Activated gamma-delta T cell treated with anti-CD3 and anti-CD28 coated beads, Interleukin-2, amount 50 U/mL, for 16 hours (primary cell): ENCODE measurements at places on chromosomes 11 and 22.

DNA sequence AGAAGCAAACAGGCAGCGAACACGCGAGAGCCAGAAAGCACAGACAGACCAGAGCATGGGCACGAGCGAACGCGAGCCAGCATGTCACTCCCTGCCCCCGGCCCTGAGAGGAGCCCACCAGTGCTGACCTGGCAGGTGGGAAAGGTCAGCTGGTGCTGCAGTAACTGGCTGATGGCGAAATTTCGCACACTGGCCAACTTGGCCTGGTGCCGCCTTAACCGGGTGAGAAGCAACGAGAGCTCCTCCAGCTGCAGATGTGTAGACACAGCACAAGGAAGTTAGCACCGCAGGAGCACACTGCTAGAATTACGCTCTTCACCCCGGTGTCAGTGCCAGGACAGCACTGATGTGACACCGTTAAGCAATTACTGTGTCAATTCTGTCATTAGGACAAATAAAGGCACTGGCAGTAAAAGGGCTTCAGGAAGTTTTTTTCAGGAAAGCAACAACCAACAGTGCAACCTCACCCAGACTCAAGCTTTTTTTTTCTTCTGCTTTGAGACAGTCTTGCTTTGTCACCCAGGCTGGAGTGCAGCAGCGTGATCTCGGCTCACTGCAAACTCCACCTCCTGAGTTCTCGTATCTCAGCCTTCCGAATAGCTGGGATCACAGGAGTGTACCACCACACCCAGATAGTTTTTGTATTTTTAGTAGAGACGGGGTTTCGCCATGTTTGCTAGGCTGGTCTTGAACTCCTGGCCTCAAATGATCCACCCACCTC is 76.8 kb downstream of the C11orf58 start:
- no peak for DNase-seq

DNA sequence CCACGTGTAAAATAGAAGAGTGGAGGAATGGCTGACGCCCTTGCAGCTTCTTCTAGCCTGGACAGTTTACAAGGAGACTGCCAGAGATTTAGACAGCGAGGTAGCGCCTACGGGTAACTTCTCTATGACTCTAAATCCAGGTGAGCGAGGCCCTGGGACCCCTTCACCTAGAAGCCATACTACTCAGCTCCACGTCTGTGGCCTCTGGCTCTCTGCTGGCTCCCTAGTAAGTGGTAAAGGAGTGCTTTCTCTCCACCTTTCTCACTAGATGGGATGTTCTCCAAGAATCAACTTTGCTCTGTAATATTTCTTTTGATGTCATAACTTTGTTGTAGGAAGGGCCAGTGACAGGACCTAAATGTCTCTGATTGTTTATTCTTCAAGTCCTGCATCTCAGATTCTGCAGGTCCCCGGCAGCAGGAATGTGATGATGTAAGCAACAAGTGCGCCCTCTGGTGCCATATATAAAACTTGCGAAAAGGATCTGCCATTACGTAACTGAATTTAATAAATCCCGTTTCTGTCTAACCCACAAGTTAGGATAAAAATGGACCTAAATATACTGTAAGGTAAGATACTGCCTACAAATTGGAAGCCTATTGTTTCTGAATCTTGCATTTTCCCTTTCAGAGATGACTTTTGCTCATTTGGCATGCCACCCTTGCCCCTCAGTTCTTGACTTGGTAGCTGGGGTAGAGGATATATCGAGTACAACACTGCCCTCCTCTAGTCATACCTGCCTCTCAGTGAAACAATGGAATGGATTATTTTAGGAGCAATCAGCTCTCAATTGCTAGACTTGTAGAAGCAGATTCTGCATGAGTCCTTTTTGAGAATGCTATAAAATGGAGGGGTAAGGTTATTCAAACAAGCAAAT is 11.0 kb upstream of the PTPN5 start:
- DNase-seq = no peak

- DNase-seq = peak; percentile 24
These were observed 189.3 kb downstream of the DBX1 start for GRCh38 chr11:19970944-19971343.

DNA sequence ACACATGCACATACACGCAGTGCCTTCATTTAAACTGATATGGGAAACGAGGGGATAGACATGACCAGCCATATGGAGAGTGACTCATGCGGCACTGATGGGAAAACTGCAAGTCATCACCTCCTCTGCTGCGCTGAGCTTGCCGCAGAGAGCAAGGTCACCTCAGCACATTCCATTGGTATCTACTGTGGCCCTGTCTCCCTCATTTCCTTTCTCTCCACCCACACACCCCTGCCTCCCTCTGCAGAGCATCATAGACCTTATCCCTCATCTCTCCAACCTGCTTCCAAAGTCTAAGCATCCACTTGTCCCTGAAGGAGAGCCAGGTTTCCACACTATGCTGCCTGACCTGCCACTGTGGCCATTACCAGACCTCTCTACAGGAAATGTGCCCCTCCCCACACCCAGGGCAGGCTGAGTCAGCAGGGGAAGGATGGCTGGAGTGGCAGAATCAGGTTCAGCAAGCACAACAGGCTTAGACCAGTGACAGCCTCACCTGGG is 116.9 kb upstream of the SNX19 start:
- DNase-seq = no peak

DNA sequence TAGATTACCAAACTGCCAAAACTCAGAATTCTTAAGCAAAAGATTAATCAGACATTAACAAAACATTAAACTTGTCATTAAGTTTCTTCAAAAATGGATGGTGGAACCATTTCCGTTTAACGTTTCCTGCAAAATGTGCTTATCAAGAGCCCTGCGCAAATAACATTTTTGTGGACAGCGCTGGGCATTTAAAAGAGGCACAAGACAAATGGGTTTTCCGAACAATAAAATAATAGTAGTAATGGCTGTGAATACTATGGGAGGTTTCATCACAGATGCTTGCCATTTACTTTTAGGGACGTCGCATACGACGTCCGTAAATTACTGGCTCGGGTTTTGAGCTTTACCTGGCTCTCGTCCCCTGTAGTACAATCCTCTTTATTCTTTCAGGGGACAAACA is 1.1 kb downstream of the NPAT start:
- no peak for DNase-seq

- DNase-seq = no peak
These were observed 88.8 kb downstream of the PDHX start for GRCh38 chr11:35005141-35005780.

DNA sequence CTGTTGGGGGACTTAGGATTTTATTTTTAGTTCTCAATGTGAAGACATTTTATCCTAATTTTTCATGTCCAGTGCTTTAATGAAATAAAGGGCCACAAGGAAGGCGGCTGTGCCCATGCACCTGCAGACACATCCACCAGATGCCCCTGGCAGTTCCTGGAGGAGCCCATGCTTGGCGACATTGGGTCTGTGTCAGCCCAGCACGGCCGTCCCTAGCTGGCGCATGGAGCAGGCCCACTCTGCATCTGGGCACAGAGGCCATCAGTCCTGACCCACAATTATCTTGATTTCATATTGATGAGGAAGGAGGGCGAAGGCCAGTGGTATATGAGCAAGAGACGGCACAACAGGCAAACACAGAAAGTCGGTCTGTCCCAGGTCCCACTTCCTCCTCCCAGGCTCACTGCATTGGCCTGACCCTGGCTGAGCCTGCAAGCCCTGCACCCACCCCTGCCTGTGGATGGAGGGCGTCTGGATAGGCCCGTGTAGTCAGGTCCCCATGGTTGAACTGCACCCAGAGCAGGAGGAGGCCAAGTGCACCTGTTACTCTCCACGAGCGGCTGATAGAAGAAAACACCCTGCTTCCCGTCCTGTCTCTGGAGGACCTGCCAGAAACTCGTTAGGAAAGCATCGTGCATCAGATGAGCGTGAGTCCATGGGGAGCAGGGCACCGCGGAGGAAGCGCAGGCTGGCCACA is 296.9 kb downstream of the BRD1 start:
- DNase-seq = no peak

GRCh38 chr11:110362971-110363509 is 66.6 kb upstream of the RDX start:
- DNase-seq = no peak

DNA sequence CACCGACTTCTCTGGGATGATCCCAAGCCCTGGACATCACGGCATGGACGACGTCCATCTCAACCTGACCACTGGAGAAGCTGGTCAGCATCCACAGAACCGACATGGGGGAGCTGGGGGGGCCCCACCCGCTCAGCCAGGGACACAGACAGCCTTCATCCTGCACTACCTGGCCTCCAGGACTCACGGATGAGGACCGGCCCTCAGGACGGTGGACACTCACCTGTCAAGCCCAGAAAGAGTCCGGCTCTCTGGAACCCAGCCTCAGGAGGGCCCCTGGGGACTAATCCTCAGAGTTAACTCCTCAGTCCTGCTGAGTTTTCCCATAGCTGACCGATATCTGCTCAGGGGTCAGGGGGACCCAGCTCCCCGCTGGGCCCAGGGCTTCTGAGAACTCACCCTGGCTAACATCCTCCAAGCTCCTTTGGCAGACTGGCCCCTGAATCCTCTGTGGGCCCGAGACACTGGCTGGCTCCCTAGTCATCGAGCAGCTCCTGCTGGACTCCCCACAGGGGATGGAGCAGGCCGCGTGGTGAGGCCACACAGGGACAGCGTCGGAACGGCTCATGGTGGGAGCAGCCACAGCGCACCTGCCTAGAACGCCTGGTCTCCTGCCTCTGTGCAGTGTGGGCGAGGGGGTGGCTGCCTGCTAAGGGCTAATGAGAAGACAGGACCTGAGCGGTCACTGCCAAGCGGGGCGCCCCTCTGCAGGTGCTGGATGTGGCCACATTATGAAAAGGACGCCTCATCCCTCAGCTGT is 649.2 kb downstream of the BRD1 start:
- DNase-seq = no peak

DNA sequence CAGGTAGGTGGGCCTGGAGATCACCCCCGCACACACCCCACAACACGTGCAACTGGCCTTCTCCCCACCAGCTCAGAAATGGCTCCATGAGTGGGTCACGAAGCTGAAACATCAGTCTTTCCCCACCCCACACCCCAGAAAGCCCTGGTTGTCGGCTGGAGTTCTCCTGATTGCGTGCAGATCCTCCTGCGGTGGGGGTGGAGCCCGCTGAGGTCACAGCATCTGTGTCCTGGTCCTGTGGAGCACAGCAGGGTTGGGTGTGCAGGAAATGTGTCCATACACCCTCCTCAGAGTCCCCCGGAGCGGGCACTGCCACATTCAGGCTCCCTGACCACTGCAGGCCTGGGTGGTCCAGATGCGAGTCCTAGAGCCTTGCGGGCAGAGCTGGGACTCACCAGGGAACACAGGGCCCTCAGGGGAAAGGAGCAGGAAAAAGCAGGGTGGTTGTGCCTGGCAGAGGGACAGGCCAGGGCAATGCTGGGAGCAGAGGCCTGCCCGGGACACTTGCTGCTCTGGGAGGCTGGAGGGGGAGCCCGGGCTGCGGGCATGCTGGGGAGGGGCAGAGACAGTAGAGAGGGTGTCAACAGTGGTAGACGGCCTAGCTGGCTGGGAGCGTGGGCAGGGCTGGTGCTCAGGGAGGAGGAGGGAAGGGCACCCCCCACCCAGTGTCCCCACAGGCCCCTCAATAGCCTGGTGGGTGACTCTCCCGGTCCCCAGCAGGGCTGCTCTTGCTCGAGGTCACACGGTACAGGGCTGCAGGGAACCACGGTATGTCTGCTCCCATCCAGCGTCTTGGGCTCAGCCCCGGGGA is 42.4 kb upstream of the PPARA start:
- DNase-seq = no peak

- no peak for DNase-seq
These were observed 43.1 kb downstream of the TRAF6 start for GRCh38 chr11:36467012-36467411.

- DNase-seq = no peak
These were observed 344 bp downstream of the IFT27 start for GRCh38 chr22:36775586-36775963.

DNA sequence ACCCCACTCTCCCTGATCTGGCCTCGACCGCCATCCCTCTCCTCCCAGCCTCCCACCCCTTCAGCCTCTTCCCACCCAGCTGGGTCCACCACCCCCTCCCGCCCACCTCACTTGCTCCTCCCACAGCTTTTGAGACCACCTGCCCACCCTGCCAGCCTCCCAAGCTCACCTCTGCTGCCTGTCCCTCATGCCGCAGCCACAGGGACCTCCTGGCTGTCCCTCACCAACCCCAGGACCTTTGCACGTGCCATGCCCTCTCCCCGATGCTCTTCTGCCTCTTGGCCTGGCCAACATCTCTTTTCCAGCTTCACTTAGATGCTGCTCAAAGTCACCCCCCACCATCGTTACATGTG is 6.5 kb downstream of the PNPLA5 start:
- DNase-seq = no peak

DNA sequence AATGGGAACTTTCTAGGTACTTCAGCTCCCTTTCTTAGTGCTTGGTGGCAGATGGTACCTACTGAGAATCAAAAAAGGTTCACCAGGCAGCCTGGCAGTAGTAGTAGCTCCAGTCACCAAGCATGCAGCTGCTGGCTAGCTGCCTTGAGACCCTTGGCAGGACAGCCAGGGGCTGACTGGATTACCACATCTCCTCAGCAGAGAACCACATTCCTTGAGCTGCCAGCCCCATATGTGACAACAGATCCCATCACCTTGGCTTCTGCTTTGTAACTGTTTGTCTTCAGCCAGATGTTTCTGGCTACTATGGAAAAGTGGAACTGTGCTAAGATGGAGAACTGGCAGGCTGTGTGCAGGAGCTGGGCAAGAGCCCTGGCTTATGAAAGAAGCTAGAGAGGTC is 39.6 kb upstream of the CHRM4 start:
- no peak for DNase-seq

DNA sequence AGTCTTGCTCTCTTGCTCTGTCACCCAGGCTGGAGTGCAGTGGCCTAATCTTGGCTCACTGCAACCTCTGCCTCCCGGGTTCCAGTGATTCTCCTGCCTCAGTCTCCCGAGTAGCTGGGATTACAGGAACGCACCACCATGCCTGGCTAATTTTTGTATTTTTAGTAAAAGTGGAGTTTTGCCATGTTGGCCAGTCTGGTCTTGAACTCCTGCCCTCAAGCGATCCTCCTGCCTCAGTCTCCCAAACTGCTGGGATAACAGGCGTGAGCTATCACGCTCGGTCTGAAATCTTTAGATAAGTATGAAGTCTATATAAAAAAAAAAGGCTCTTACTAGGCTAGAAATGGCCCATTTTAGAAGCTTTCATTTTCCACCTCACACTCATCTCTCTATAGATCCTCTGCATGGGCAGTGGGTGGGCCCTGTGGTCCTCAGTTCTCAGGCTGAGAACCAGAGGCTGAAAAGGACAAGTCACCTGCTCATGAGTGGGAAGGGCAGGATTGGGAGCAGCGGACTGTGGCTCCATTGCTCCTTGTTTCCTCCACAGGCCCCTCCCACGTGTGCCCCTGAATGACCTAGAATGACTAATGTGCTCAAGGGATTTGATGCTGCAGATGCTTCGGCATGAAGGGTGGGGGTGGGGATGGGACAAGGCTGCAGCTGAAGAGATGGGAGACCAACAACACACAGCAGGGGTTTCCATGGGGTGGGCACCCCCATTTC is 19.8 kb upstream of the PRAME start:
- DNase-seq = no peak

- peak; percentile 33 for DNase-seq
These were observed 705 bp downstream of the UNC93B1 start for GRCh38 chr11:68002938-68003845.

- DNase-seq = no peak
These were observed 18.3 kb downstream of the SLC5A12 start for GRCh38 chr11:26703411-26704191.

- no peak for DNase-seq
These were observed 99.1 kb upstream of the IGLL5 start for GRCh38 chr22:22788460-22789037.
